ENCODE measurements at places on chromosomes 7 and 10. TPM values are rescaled to one million over a fixed set of nuclear protein-coding genes. Genes with fewer than 3 reads are reported as not detected.
A peak's percentile ranks its signal among the peaks of the same experiment; 100 is the strongest.

The OR9A2 gene
- total RNA-seq: not detected

DNA sequence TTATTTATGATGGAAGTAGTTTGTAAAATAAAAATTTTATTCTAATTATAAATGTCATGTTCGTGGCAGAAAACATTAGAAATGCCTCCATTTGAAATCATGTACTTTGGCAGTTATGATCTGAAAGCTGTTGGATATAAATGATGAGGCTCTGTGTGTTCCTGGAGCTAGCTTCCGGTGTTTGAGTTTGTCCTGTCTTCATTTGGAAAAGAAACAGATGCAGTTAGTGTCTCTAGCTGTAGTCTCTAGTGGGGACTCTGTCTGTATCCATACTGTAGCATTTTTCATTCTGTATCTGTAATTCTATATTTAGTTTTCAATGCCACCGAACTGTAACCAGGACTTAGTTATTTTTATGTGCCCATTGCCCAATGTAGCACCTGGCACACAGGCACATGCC is 197.0 kb upstream of the FZD1 start:
- no peaks in the 10 kb centered on the region for H3K27me3 ChIP-seq
- H3K4me3 ChIP-seq: no peak overlapping the region
- DNase-seq: no peak
- no peaks in the 10 kb centered on the region for H3K36me3 ChIP-seq

The CALHM2 gene
- 113 TPM for total RNA-seq

DNA sequence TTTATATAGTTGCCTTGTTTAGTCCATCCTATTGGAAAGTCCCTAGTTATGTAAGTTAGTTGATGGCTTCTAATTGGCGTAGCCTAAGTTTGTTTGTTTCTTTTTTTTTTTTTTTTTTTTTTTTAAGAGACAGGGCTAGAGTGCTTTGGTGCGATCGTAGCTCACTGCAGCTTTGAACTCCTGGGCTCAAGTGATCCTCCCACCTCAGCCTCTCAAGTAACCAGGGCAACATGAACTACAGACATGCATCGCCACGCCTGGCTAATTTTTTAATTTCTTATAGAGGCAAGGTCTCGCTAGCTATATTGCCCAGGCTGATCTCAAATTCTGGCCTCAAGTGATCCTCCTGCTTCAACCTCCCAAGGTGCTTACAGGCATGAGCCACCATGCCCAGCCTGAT is 7.1 kb downstream of the CSGALNACT2 start:
- H3K4me3 ChIP-seq: no peak overlapping the region
- DNase-seq: no peak
- H3K27me3 ChIP-seq: no peaks in the 10 kb centered on the region
- peaks cover 3% of the 10 kb centered on the region for H3K4me1 ChIP-seq
- H3K36me3 ChIP-seq: no peaks in the 10 kb centered on the region
- H3K27ac ChIP-seq: no peak overlapping the region

DNA sequence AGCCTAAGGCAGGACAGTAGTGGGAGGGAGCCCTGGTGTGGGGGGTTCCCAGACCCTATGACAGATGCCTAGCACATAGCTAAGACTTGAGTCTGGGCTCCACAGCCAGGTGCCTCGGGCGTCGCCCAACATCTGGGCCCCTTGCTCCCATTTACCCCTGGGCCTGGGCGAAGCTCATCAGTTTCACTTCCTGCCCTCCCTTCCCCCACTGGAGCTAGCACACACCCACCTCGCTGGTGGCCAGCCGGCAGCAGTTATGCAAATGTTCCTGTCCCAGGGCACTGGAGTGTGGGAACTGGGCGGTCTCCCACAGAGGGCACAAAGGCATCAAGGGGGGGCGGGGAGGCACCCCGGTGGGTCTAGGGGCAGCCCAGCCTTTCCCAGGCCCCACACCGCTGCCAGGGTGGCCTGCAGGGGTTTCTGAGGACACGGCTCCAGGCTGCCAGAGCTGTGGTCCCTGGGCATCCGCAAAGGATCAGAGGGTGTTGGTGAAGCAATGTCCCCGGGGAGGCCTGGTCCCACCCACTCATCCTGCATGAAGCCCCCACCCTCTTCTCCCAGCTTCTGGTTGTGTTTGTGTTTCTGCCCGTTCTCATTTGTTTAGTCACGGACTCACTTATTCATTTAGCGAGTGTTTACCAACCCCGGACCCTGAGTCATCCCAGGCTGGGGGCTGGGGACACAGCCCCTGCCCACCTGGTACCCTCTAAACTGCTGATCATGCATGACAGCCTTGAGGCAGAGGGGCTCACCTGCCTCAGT is 20.4 kb downstream of the SH2B2 start:
- H3K4me3 ChIP-seq: peak overlapping the region; percentile 8
- no peaks in the 10 kb centered on the region for H3K27me3 ChIP-seq
- H3K36me3 ChIP-seq: no peaks in the 10 kb centered on the region
- H3K4me1 ChIP-seq: no peaks in the 10 kb centered on the region

GRCh38 chr10:108902619-108903285 is 1020.6 kb downstream of the XPNPEP1 start:
- H3K27ac ChIP-seq: no peak overlapping the region
- DNase-seq: no peak
- H3K27me3 ChIP-seq: no peaks in the 10 kb centered on the region
- H3K36me3 ChIP-seq: no peaks in the 10 kb centered on the region
- no peak overlapping the region for H3K4me3 ChIP-seq

DNA sequence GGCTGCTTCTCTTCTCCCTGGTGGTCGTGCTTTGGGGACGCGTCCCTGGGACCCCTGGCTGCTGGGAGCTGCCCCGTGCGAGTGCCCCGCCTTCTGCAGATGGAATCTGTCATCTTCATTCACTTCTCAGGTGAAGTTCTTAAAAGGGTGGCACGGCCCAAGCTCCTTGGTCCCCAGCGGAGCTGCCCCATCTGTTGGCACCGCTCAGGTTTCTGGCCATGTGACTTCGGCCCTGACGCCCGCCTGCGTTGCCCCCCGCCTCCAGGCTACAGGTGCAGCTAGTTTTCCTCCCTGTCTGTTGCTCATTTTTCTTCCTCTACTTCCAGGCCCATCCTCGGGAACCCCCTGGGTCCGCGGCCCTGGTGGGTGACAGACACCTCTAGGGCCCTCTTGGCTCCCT is 6.8 kb upstream of the NKX6-2 start:
- H3K4me3 ChIP-seq: no peak overlapping the region
- H3K27ac ChIP-seq: no peak overlapping the region
- H3K36me3 ChIP-seq: no peaks in the 10 kb centered on the region
- H3K27me3 ChIP-seq: no peaks in the 10 kb centered on the region
- H3K4me1 ChIP-seq: no peaks in the 10 kb centered on the region

The SFTPA1 gene
- not detected for total RNA-seq

DNA sequence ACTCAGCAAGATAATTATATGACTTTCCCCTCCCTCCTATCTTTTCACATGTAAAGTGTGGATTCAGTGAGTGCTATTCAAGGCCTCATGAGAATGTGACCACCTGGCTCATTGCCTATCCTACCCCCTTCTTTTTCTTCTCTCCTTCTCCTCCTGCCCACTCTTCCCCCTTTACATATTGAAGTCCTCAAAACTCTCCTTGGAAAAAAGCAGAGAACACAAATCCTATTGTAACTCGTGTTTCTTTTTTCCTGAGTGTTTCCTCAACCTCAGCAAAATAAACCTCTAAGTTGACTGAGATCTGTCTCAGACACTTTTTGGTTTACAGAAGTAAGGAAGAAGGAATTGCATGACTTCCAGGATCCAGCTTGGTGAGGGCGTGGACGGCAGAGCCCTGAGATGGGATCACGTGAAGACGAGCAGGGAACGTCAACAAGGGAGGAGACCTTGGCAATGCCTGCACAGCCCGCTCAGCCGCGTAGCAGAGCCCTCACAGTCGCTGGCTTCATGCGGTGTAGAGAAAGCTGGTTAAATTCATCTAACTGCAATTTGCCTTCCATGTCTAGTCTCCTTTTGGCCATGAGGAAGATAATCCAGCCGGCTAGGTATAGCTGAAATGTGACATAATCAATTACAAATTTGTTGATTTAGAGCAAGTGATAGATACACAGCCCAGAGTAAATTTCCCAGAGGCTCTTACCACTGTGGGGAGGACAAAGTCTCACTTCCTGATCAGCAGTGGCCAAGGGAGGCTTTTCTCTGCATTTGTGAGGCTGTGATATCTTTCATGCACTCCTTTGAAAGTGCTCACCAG is 75.7 kb downstream of the LYZL2 start:
- peaks cover 17% of the 10 kb centered on the region for H3K4me1 ChIP-seq
- DNase-seq: no peak
- peak overlapping the region; percentile 57 for H3K4me3 ChIP-seq
- no peaks in the 10 kb centered on the region for H3K27me3 ChIP-seq
- H3K27ac ChIP-seq: no peak overlapping the region
- no peaks in the 10 kb centered on the region for H3K36me3 ChIP-seq

- peaks cover 8% of the 10 kb centered on the region for H3K4me1 ChIP-seq
- H3K4me3 ChIP-seq: no peak overlapping the region
- H3K36me3 ChIP-seq: no peaks in the 10 kb centered on the region
- no peaks in the 10 kb centered on the region for H3K27me3 ChIP-seq
- no peak for DNase-seq
These were observed 158.3 kb upstream of the PPP2R2D start for GRCh38 chr10:131742500-131742951.

DNA sequence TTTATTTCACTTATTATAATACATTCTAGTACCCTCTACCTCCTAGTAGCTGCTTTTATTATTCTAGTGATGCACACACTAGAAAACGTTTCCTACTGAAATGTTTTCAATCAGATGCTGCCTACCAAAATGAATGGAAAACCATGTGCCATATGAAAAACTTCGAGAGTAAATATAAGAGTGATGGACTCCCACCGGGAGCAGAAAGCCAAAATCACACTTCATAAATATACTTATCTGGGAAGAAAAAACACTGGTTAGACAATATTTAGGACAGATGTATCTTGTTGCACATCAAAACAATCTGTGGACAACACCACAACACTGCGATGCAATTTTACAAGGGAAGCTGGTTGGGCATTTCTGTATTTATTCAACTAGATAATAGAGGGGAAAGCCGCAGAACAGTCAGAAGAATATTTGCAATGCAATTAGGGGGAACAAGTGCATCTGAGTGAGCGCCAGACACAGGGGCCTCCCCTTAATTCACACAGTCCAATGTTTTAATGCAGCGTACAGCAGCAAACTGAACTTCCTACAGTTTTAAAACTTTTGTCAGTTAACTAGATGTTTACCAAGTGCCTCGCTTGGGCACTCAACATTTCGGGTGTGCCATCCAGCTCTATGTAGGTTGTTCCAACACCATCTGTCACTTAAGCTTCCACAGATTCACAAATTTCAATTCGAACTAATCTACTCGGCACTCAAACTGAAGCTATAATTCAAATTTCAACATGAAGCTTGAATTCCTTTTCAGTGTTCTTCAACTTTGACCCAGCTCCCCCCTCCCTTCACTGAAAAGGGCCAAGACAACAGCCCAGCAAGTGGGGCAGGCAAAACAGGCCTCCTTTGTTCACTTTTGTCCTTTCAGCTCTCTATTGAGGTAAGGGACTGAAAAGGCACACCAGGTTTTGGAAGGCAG is 7.4 kb downstream of the NRCAM start:
- H3K4me3 ChIP-seq: no peak overlapping the region
- H3K27me3 ChIP-seq: peaks cover 4% of the 10 kb centered on the region
- H3K4me1 ChIP-seq: no peaks in the 10 kb centered on the region
- no peaks in the 10 kb centered on the region for H3K36me3 ChIP-seq
- DNase-seq: no peak
- H3K27ac ChIP-seq: no peak overlapping the region

The TUBB8 gene
- total RNA-seq: not detected

The UCN3 gene
- not detected for total RNA-seq

DNA sequence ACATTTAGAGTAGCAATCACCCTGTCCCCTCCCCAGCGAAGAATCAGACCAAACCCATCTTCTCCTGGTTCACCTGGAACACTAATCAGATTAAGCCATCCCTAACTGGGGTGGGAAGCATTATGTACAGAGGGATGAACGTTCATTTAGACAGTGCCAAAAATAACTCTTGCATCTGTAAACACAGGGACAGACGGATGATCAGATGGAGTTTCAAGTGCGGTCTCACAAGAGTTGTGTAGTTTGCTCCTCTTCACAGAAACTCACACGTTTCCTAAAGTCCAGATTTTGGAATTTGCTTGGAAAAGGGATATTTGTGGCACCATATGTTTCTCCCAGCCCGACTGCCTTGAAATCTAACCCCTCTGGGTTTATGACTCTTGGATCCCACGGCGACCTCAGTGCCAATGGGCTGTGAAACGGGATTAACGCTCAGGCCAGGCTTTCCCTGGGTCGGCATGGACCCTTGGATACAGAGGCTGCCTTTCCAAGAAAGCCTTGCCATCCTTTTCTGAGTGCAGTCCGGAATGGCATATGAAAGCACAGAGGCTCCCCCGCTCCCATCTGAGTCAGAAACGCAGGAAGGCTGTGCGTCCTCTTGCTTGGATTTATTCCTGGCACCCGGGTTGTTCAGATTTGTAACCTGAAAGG is 293.2 kb upstream of the HABP2 start:
- H3K27ac ChIP-seq: no peak overlapping the region
- no peak overlapping the region for H3K4me3 ChIP-seq
- no peaks in the 10 kb centered on the region for H3K36me3 ChIP-seq
- no peaks in the 10 kb centered on the region for H3K4me1 ChIP-seq

GRCh38 chr7:119706608-119707007 is 566.4 kb upstream of the KCND2 start:
- no peak overlapping the region for H3K4me3 ChIP-seq
- no peak for DNase-seq
- no peaks in the 10 kb centered on the region for H3K36me3 ChIP-seq
- H3K4me1 ChIP-seq: no peaks in the 10 kb centered on the region
- no peaks in the 10 kb centered on the region for H3K27me3 ChIP-seq

GRCh38 chr7:139430443-139430842 is 53.0 kb downstream of the KLRG2 start:
- H3K36me3 ChIP-seq: peaks cover 2% of the 10 kb centered on the region
- H3K4me3 ChIP-seq: no peak overlapping the region
- peak overlapping the region; percentile 98 for H3K27ac ChIP-seq
- no peaks in the 10 kb centered on the region for H3K27me3 ChIP-seq
- no peak for DNase-seq

- no peaks in the 10 kb centered on the region for H3K36me3 ChIP-seq
- H3K27me3 ChIP-seq: no peaks in the 10 kb centered on the region
These were observed 300.5 kb upstream of the SEMA3A start for GRCh38 chr7:84495128-84495527.

- no peaks in the 10 kb centered on the region for H3K27me3 ChIP-seq
- DNase-seq: no peak
- H3K27ac ChIP-seq: no peak overlapping the region
- no peaks in the 10 kb centered on the region for H3K36me3 ChIP-seq
- H3K4me1 ChIP-seq: no peaks in the 10 kb centered on the region
These were observed 48.3 kb upstream of the PAX2 start for GRCh38 chr10:100697070-100697469.

The CALY gene
- not detected for total RNA-seq

GRCh38 chr10:133191651-133192050 is 31.6 kb downstream of the KNDC1 start:
- no peaks in the 10 kb centered on the region for H3K4me1 ChIP-seq
- no peak for DNase-seq
- no peak overlapping the region for H3K4me3 ChIP-seq
- no peaks in the 10 kb centered on the region for H3K36me3 ChIP-seq

The SLC13A1 gene
- total RNA-seq: not detected

- no peaks in the 10 kb centered on the region for H3K36me3 ChIP-seq
- H3K4me1 ChIP-seq: no peaks in the 10 kb centered on the region
- no peaks in the 10 kb centered on the region for H3K27me3 ChIP-seq
- DNase-seq: no peak
These were observed 31.2 kb upstream of the UTF1 start for GRCh38 chr10:133198621-133199487.

The CHCHD2 gene
- 311 TPM for total RNA-seq

- H3K4me1 ChIP-seq: peaks cover 34% of the 10 kb centered on the region
- H3K36me3 ChIP-seq: no peaks in the 10 kb centered on the region
- H3K4me3 ChIP-seq: no peak overlapping the region
- H3K27me3 ChIP-seq: no peaks in the 10 kb centered on the region
- peak; percentile 60 for DNase-seq
These were observed 178.2 kb downstream of the DIP2C start for GRCh38 chr10:511101-511848.

- no peak overlapping the region for H3K4me3 ChIP-seq
- peaks cover 37% of the 10 kb centered on the region for H3K36me3 ChIP-seq
- DNase-seq: no peak
These were observed 97.1 kb downstream of the RGS10 start for GRCh38 chr10:119445311-119445934.
